ENCODE measurements at places on chromosomes 1 and 21.

- DNase-seq = peak; percentile 51
Observed at GRCh38 chr1:154352581-154353459, 27.5 kb downstream of the ATP8B2 start.

DNA sequence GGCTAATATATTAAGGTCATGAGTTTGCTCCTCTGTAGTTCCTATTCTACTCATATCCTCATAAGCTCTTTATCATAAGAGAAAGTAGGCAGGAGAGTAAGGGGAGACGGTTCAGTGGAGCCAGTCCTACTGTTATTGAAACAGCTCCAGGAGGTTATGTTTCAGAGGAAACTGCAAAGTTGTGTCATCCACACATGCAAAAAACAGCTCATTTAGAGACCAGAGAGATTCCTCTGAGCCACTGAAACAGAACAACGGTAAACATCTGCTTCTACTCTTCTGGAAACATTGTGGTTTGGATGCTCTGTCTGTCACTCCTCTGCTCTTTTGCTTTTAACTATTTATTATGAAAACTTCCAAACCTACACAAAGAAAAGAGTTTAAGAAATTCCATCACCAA is 66.3 kb upstream of the PPP2R5A start:
- DNase-seq = no peak

DNA sequence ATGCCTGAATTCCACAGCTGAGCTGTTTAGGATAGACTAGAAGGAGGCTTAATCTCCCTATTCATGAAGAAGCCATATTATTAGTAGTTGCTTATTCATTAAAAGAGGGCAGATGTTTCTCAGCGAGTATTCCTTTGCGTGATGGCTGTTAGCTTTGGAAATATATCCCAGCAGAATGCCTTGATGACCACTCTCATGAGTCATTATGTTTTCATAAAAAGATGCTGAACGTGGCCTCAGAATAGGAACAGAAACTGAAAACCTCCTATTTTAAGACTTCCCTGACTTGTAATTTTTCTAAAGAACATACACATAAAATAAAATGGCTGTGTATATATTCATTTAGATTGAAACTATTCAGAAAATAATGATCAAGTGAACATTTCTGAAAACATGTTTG is 9.6 kb upstream of the PLA2G4A start:
- no peak for DNase-seq

- peak; percentile 58 for DNase-seq
Observed at GRCh38 chr1:64906447-64906846, 59.9 kb downstream of the JAK1 start.

- DNase-seq = no peak
Observed at GRCh38 chr1:194078765-194079164, 892.4 kb upstream of the B3GALT2 start.

GRCh38 chr1:78831731-78832360 is 174.7 kb downstream of the ADGRL4 start:
- no peak for DNase-seq

GRCh38 chr1:86119214-86119764 is 37.3 kb downstream of the COL24A1 start:
- no peak for DNase-seq

DNA sequence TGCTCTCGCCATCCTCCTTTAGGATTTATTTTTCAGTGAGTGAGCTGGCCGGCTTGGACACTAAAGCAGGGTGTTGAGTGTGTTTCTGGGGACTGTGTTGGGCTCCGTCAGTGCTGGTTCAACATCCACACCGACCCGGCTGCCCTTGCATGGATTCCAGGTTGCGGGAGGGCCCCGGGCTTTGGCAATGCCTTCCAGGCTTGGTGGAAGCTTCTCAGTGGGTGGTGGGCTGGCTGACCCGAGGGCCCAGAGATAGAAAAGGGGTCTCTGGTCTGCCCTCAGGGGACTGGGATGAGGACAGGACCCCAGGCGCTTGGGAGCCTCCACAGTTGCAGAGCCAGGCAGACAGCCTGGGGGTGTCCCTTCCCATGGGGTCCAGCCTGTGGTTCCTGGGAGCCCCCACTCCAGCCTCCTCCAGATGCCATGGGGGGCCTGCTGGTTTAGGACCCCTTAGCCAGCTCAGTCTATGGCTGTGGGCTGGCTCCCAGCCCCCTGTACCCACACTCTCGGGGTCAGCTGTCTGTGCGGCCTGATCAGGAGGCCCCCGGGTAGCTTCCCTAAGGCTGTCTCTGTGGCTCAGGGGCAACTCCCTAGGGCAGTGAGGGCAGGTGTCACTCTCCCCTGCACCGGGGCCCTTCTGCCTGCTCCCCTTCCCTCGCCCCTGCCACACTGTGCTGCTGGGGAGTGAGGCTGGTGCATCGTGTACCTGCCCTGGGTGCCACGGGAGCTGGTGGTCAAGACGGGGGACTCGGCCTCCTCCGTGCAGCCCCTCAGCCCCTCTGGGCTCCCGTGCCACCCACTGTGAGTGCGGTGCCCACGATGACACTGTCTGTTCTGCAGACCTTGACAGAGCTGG is 16.5 kb downstream of the PDXK start:
- no peak for DNase-seq

DNA sequence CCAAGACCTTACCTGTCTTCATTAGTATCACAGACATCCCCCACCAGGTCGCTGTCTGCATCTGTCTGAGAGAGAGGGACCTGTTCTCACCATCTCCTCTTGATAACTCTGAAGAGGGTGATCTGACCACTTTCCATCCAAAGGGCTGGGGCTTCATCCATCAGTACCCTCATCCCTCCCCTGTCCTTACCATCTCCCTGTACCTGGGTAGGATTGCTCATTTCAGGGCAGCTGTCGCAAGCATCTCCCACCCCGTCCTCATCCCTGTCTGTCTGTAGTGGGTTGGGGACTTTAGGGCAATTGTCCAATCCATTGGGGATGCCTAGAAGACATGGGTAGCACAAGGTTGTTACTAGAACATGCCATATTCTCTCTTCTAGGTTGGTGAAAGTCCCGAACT is 7.9 kb downstream of the THBS3 start:
- no peak for DNase-seq

DNA sequence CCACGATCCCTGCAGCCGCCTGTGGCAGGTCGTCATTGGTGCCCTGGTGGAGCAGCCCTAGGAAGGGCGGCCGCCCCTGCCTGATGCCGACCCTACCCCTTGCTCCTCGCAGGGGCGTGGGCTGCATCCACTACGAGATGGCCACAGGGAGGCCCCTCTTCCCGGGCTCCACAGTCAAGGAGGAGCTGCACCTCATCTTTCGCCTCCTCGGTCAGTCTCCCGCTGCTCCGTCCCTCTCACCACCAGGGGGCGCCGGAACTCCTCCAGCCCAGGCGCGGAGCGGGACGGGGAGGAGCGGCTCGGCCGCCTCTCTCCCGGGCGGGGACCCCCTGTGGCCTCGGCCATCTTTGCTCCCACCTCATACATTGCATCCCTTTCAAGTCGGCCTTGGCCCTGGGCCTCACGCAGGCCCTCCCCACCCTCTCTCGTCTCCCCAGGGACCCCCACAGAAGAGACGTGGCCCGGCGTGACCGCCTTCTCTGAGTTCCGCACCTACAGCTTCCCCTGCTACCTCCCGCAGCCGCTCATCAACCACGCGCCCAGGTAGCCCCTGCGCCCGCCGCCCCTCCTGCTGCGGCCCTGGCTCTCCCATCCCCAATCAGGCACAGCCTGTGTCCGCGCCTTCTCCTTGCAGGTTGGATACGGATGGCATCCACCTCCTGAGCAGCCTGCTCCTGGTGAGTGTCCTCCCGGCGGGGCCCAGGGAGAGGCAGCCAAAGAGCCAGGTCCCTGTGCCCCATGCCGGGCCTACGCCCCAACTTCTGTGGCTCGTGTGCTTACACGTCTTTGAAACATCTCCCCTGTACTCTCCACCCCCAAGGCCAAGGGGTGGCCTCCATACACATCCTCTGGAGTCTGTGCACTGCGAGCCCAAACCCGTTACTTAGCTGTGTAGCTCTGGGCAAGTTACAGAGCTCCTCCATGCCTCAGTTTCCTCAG is 24.7 kb downstream of the CDK18 start:
- DNase-seq = peak; percentile 83

GRCh38 chr1:154835531-154836324 is 34.4 kb downstream of the KCNN3 start:
- DNase-seq = no peak

DNA sequence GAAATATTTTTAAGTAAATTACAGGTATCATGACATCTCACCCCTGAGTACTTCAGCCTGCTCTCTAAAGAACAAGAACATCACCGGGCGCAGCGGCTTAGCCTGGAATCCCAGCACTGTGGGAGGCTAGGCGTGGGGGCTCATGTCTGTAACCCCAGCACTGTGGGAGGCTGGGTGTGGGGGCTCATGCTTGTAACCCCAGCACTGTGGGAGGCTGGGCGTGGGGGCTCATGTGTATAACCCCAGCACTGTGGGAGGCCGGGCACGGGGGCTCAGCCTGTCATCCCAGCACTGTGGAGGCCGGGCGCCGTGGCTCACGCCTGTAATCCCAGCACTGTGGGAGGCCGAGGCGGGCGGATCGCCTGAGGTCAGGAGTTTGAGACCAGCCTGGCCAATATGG is 7.7 kb upstream of the CDK11B start:
- DNase-seq = no peak

- DNase-seq = no peak
Observed at GRCh38 chr1:67724928-67725560, 40.0 kb downstream of the GADD45A start.

Measured in activated naive CD4-positive, alpha-beta T cell treated with Interleukin-2 at 50 U/mL for 16 hours (primary cell).